Right lobe of liver (tissue), 6 donors: ENCODE measurements at places on chromosomes 3 and 15. TPM values are rescaled to one million over a fixed set of nuclear protein-coding genes. Genes with fewer than 3 reads are reported as not detected.

The CRTAP gene
- 51.3 TPM for total RNA-seq

The AMOTL2 gene
- 33.3 TPM for total RNA-seq

The C3orf52 gene
- 0.69 TPM for total RNA-seq

- DNase-seq: no peak
These were observed 8.2 kb upstream of the EPHB3 start for GRCh38 chr3:184553385-184553784.

DNA sequence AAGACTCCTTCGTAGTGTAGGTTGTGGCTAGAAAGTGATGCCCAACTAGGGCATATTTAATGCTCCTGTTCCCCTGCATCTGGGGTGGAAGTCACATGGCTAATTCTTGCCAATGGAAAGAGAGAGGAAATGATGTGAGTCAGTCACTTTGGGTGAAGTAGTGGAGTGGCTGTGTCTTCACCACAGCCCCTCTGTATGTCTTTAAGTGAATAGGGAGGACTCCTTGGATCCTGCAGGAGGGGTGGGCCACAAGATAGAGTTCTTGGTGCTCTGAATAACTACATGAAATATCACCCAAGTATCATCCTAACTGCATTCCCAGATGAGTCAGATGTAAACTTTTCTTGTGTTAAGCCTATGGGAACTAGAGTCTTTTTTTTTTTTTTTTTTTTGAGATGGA, 17.8 kb upstream of the MB21D2 start:
- no peak for DNase-seq

DNA sequence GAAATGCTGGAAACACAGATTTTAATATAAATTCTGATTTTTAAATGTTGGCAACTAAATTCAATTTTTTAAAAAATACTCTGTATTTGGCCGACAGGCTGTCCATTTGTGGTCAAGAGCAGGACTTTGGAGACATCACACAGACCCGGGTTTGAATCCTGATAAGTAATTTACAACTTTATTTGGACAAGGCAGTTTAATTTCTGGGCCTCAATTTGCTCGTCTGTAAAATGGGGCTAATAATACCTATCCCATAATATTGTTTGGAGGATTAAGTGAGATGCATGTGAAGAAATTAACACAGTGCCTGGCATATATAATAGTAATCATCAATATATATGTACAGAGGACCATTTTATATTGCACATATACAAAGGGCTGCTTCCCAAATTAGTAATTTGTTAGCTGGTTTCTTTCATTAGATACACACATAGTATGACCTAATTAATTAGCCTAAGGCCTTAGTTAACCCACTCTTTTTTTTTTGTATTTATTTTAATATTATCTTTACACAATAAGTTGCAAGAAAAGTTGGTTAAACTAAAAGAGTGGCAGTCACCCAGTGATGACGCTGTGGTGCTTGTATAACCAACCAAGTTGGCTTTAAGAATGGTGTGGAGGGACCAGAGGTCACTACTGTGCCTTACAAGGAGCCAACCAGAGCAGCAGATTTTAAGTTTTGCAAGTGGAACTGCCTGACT, 665 bp downstream of the PIGB start:
- no peak for DNase-seq

DNA sequence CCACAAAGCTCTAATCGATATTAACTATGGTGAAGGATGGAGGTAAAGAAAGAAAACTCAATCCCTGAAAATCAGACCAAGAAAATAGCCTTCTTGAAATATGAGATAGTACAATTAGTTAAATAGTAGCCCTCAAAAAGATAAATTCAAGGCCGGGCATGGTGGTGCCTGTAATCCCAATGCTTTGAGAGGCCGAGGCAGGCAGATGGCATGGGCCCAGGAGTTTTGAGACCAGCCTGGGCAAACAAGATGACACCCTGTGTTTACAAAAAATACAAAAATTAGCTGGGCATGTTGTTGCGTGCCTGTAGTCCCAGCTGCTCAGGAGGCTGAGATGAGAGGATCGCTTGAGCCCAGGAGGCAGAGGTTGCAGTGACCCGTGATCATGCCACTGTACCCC, 31.6 kb upstream of the CEP152 start:
- DNase-seq: no peak

DNA sequence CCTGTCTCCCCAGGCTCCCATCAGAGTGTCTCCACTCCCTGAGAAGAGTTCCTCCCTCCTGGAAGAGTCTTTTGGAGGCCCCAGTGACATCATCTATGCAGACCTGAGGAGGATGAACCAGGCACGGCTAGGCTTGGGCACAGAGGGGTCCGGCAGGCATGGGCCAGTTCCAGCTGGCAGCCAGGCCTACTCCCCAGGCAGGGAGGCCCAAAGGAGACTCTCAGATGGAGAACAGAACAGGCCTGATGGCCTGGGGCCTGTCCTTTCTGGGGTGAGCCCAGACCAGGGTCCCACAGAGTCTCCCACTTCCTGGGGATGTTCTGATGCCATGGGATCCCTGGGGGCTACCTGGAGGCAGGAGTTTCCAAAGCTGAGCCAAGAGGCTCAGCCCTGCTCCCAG, 8.5 kb downstream of the SH2D7 start:
- peak; percentile 7 for DNase-seq

DNA sequence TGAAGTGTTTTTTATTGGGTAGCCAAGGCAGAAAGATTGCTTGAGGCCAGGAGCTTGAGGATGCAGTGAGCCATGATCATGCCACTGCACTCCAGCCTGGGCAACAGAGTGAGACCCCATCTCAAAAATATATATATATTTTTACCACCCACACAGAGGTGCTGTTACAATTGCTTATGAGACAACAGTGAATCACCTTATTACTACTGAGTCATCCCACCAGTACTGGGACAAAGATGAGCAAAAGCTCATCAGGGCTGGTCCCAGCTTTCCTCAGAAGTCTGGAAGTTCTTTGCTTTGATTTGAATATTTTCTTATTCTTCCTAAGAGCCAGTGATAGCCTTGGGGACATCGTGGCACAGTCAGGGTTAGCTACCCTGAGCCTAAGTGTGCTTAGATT, 207.7 kb downstream of the SOX2 start:
- no peak for DNase-seq

GRCh38 chr3:195899701-195900435, 8.5 kb downstream of the TNK2 start:
- no peak for DNase-seq

DNA sequence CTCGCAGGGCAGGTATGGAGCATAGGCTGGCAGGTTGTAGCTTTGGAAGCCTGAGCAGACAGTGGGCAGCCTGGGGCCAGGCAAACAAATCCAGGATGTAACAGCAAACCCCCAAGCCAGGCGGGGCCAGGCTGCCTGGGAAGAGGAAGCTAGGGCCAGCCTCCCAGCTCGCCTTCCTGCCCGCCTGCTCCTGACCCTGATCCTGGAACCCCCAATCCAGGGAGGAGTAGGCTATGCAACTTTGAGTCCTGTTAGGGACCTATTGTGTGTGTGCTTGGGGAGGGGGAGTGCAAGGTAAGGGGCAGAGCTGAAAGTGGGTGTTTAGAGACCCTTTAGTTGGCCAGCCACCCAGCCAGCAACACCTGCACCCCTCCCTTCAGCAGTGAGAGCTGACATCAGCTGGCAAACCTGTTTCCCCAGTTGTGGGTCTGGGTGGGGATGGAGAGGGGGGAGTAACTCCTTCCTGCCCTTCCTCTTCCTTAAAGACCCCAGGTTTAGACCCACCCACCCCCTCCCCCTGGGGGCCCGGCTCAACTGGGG, 2.5 kb downstream of the NBEAL2 start:
- DNase-seq: peak; percentile 42
